ENCODE measurements at places on chromosomes 1 and 21.

DNA sequence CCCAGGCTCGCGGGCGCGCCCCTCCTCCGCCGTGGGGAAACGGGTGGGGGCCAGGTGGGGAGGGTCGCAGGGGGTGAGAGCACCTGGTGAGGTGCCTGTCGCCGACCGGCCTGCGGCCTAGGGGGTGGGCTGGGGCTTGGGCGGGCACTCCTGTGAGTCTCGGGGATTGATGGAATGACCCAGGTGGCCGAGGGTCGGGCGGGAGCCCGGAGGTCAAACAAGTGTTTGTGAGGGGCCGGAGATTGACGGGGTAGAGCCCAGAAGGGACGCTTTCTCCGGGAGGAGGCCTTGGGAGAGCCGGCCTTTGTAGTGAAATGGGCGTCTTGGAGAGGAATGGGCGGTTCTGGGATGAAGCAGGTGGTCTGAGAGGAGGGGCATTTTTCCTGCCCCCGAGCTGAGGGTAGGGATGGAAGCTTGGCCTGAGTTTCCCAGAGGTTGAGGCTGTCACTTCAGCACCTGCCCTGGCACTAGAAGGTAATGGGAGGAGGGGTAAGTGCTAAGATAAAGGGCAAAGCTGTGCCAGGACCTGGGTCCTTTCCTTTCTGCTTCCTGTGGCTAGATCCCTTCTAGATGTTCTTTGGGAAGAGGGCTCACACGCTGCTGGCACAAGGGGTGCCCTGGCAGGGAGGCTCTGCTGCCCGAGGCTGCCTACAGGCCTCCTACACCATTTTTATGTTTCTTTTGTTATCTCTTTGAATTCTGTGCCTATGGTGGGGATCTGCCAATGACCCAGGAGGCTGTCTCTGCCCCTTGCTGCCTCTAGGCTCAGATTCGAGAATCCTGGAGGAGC lies 56.1 kb downstream of the NDUFS5 start:
- DNase-seq, result no peak

- no peak for DNase-seq
Observed at GRCh38 chr1:153741986-153742385, 14.1 kb downstream of the INTS3 start.

DNA sequence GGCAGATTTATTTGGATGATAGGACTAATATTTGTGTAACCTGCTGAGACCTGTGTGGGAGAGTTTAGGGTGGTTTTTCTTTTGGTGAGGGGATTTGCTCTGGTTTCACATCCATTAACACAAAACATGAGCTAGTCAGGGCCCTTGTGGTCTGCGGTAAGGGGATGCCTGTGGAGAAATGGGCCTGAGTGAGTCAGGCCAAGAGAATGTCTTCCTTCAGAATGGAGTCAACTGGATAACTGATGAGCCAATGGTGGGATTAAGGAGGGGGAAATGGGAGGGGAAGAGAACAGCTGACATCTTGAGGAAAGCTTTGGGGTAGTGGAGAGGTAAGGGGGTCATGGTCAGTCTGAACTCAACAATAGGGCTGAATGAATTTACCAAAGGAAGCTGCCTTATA lies 13.9 kb downstream of the WNT2B start:
- no peak for DNase-seq

DNA sequence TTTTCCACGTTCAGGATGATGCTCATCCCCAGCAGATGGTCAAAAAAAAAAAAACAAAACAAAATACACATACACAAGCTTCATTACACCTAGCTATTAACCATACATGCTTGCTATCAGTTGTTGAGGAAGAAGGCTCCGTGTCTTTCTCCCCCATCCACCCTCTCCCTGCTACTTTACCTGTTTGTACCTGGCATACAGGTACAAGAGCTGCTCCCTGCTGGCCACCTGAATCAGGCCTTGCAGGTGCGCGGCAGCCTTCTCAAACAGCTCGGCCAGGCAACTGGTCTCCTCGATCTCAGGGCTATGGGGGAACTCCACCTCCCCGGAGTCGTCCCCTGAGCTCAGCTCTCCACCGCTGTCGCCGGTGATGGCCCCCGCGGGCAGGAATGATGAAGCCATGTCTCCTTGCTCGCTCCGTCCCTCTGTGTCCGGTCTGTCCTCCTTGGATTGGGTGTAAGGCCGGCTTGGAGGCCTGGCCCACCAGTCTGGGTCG lies 464 bp downstream of the ACBD6 start:
- DNase-seq, result peak; percentile 72

- no peak for DNase-seq
Observed at GRCh38 chr1:105419030-105419429, 1637.4 kb upstream of the PRMT6 start.

DNA sequence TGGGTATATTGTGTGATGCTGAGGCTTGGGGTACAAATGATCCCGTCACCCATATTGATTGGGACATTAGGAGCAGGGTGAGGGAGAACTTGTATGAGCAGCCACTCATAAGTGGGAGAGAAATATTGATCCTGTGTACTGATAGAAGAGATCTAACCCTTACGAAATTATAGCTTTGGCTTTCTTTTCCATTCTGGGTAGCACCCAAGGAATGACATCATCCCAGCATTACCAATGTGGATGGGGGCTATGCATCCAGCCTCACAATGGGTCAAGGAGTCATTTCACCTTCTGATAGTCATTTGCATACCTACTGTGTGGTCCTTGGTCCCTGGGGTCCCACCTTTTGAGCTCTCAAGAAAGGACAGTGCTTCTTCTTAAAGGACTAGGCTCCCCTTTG lies 1.9 kb upstream of the NAV1 start:
- no peak for DNase-seq

DNA sequence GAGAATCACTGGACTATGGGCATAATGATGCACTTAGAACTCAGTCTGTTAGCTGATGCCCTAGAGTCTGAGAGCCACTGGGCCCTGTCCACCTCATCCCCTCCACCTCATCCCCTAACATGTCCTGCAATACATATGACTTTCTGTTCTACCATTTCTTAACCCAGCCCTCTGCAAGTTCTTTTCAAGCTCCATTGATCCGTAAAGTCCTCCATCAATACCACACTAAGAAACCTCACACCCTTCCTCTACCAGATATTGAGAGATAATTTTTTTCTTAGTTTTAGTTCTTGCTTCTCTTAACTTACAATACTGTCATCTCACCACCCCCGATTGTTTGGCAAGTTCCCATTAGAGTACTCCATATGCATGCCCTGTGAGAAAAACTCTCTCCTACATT lies 22.1 kb downstream of the FCRL4 start:
- DNase-seq, result no peak

- no peak for DNase-seq
Observed at GRCh38 chr1:228072658-228073043, 9.9 kb upstream of the ARF1 start.

GRCh38 chr1:173020138-173020750 lies 30.5 kb downstream of the TNFSF18 start:
- no peak for DNase-seq

DNA sequence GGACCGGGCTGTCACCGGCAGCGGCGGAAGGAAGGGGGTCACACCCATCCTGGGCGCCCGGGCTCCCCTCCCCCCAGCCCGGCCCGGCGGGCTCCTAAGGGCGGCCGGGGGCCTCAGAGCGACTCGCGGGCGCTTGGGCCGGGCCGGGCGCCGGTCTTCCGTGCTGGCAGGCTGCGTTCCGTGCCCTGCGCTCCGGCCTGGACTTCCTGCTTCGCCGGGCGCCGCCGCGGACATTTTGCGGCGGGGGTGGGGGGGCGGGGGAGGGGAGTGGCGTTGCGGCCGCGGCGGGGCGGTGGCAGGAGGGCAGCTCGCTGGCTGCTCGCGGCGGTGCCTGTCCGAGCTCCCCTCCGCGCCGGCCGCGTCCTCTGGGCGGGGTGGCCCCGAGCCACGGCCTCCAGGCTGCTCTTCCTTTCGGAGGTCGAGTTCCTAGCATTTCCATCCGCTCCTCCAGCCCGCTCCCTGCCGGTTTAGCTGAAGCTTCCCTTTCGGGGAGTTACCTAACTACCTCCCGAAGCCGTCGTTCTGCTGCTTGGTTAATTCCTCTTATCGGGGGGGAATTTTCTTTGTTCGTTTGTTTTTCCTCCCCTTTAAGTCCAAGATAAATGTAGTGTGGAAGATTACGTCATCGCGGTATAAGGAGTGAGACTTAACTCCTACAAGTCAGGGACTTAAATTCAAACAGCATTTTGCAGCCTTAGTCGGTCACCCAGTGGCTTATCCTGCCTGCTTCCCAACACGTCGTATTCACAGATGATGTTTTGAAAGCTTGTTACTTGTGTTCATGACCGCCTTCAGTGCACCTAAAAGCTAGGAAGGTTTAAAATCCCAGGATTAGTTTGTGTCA lies 730 bp downstream of the CDC42 start:
- no peak for DNase-seq

DNA sequence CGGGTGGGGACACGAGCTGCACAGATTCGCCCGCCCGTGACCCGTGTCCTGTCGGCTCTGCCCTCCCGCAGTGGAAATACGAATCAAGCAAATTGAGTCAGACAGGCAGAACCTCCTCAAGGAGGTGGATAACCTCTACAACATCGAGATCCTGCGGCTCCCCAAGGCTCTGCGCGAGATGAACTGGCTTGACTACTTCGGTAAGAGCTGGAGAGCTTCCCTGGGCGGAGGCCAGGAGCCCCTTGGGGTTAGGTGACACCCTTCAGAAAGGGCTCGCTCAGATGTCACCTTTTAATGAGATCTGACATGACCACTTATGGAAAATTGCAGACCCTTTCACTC lies 489 bp downstream of the CDCA8 start:
- DNase-seq, result no peak

GRCh38 chr1:15017120-15017519 lies 136.4 kb upstream of the TMEM51 start:
- no peak for DNase-seq

- no peak for DNase-seq
Observed at GRCh38 chr1:15137809-15138208, 15.7 kb upstream of the TMEM51 start.

DNA sequence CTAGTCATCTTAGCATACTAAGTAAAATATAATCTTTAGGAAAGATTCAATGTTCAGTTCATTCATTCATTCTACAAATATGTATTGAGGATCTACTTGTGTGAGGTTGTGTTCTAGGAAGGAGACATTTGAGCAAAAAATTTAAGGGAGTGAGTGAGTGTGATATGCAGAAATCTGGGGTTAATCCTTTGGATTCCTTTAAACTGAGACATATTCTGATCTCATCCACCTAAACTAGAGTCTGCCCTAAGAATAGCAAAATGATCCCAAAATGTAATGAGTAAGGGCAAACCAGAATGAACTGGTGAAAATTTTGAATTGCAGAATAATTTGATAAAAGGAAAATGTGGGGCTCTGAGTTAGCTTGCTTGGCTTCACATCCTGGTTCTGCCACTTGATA lies 8.6 kb downstream of the UBE2U start:
- no peak for DNase-seq

DNA sequence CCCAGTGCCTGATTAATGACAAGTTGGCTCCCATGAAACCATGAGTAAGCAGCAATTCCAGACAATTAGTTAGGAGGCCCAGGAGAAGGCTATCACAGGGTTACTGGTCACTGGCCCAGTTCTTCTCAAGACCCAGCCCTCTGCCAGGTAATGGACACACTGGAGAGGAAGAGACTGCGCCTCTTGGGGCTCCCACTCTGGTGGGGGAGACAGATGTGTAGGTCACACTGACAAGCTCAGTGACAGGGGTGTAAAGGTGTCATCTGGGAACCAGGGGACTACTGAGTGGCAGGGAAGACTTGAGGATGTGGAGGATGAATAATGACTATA lies 4.9 kb downstream of the HPCA start:
- no peak for DNase-seq

GRCh38 chr1:95033843-95034242 lies 38.9 kb downstream of the ALG14 start:
- no peak for DNase-seq

DNA sequence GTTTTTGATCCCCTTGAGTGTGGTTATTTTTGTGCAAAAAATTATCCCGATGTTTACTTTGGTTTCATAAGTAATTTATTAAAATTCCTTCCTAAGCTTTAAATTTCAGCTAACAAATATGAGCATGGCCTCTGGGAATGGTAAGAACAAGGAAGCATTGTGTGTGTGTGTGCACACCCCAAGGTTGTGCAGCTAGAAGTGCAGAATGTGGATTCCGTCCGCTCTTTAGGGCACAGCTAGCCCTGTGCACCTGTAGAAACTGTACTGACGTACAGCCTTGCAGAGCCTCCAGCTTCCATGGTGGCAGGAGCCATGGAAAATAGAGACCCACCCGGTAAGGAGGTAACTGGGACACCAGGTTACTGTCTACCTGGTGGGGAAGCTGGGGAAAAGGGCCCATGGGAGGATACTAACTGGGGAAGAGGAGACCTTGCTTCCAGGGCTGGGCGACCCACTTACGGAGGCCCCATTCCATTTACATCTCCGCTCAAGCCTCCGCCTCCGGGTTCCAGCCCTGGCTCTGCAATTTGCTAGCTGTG lies 54.7 kb downstream of the B3GALT5 start:
- DNase-seq, result no peak

GRCh38 chr1:42576935-42577334 lies 81.3 kb upstream of the PPIH start:
- DNase-seq, result no peak

DNA sequence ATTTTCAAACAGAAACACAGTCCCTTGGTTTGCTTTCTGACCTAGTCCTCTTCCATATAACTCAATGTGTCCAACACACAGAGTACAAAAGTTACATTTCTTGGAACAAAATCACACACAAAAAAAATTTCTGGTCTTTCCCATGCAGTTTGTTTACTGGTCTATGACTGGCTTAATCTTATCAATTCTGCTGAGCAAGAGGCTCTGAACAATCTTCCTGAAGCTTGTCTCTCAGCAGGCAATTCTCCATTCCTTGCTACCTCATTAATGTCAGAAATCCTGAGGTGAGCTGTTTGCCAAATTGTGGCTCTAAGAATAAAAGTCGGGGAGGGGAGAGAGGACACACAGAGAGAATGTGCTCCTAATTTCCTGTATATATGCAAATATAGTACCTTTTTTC lies 423.6 kb downstream of the HLX start:
- DNase-seq, result no peak

DNA sequence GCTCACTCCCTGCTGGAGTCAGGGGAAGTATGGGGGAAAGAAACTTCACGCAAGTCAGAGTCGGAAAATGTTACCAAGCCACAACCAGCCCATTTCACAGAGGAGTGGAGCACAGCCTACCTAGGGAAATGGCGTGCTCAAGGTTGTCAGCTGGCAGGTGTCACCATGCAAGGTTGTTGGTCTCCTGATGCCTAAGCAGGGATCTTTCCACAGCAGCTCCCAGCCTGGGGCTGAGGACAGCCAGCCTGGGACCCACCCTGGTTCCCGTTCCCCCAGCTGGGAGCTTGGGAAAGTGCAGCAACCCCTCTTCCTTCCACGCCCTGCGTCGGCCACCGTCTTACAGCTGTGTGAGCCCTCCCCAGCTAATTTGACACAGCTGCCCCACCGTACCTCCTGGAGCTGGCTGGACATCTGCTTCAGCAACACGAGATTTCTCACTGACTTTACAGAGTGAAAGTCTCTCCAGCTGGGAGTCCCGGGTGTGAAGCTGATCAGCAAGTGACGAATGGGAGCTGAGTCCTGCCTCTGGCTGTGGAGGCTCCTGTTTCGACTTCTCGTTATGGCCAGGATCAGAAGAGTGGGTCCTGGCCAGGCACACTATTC lies 224.6 kb upstream of the RAB4A start:
- DNase-seq, result no peak

Data from RWPE2 (cell line).